CD4-positive, alpha-beta T cell treated with Interleukin-17A for 1 hour (primary cell): ENCODE measurements at places on chromosomes 5 and 9.
A peak's percentile ranks its signal among the peaks of the same experiment; 100 is the strongest.

GRCh38 chr5:106269252-106269843, 1401.4 kb downstream of the EFNA5 start:
- no peak for DNase-seq

GRCh38 chr5:99059685-99060084, 130.9 kb upstream of the CHD1 start:
- DNase-seq: no peak

GRCh38 chr5:82234885-82235284, 43.3 kb downstream of the RPS23 start:
- no peak for DNase-seq

- DNase-seq: no peak
Measured at GRCh38 chr9:26043431-26043830, 365.2 kb upstream of the TUSC1 start.

DNA sequence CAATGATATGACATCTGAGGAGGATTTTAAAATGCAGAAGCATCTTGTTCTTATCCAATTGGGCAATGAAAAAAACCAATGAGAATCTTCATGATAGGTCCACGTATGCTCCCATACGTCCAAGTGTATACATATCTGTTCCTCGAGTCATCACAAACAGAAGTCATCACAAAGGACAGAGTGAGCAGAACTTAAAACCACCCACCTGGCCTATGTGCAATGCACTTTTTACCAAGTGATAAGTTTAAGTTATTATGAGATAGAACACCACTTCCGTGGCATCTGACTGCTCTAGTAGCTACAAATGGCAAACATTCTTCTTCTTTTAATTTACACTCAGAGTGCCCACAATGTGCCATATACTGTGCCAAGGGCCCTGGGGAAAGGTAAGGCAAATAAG, 82.4 kb downstream of the PPP2R2B start:
- DNase-seq: no peak

- no peak for DNase-seq
Measured at GRCh38 chr9:114416906-114417305, 29.1 kb upstream of the AKNA start.

DNA sequence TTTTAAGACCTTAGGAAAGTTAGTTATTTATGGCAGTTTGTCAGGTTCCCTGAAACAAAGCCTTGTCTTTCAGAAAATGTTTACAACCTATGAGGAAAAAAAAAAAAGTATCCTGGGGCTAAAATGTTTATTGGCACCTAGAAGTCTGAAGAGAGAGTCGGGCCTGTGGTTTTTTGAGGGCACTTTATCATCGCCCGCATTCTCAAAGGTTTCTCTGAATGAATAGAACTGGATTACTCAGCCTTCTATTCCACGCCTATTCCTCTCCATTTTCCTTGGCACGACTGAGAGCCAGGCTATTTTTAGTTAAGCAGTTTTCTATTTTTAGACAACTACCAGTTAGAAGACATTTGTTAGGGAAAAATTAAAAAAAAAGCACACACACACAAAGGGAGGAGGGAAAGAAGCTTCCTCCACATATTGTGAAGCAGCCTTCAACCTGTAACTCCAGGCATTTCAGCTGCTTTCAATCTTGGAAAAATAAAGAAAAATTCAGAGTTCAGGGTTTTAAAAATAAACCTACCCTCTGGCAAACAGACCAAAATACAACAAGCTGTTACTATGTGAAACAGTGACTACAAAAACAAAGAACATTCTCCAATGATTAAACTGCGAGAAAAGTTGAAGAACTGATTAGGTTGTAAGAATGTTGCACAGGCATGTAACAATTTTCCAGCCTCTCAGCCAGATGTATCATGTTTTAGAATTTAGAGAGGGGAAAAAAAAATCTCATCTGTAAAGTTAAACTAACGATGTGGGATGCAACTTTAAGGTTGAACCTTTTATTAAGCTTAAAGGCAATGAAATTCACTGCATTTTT, 97.0 kb downstream of the MEF2C start:
- no peak for DNase-seq

- no peak for DNase-seq
Measured at GRCh38 chr9:136012651-136013050, 51.5 kb upstream of the UBAC1 start.

DNA sequence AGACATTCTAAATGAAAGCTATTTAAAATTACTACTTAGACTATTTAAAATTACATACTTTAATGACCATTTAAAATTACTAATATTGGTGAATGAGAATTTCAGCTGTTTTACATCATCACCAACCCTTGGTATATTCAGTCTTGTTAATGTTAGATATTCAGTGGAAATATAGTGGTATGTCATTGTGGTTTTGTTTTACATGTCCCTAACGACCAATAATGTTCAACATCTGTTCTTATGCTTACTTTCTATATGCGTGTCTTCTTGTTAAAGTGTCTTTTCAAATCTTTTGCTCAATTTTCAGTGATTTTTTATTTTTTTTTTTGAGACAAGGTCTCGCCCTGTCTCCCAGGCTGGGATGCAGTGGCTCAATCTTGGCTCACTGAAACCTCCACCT, 279.3 kb upstream of the TARS1 start:
- DNase-seq: no peak

- DNase-seq: no peak
Measured at GRCh38 chr9:12777121-12778022, 2.6 kb downstream of the LURAP1L start.

DNA sequence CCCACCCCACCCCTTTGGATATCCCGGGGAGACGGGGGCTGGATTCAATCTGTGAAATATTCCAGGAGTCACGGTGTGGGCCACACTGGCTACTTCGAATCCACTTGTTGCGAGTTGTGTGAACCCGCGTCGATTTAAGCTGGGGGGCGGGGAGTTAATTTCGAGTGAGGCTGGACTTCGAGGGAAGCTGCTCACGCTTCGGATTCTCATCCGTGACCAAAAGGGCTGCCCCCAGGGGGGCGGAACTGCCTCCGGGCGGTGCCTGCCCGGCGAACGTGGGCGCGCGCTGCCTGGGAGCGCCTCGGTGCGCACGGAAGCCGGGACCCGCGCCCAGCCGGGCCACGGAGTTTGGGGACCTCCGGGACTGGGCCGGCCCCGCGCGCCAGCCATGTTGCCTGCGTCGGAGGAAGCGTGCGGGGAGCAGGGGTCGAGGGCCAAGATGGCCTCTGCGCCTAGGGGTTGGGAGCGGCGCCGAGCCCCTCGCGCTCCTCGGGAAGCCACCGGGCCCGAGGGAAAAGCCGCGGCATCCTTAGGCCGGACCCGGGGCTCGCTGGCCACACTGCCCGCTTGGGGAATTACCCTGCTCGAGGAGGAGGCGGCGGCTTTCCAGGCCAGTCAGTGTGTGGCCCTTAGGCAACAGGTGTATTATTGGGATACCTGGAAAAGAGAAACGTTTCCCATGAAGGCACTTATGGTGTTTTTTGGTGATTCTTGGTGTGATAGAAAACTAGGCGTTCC, 975 bp downstream of the OCLN start:
- no peak for DNase-seq

- DNase-seq: peak; percentile 53
Measured at GRCh38 chr9:84296146-84296843, 44.3 kb downstream of the SLC28A3 start.

DNA sequence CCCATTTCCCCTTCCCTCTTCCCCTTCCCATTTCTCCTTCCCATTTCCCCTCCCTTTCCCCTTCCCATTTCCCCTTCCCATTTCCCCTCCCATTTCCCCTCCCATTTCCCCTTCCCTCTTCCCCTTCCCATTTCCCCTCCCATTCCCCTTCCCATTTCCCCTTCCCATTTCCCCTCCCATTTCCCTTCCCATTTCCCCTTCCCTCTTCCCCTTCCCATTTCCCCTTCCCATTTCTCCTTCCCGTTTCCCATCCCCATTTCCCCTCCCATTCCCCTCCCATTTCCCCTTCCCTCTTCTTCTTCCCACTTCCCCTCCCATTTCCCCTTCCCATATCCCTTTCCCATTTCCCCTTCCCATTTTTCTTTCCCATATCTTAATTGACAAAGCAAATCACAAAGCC, 109.0 kb downstream of the OLFM1 start:
- no peak for DNase-seq

- no peak for DNase-seq
Measured at GRCh38 chr5:111320953-111321352, 96.8 kb downstream of the CAMK4 start.

DNA sequence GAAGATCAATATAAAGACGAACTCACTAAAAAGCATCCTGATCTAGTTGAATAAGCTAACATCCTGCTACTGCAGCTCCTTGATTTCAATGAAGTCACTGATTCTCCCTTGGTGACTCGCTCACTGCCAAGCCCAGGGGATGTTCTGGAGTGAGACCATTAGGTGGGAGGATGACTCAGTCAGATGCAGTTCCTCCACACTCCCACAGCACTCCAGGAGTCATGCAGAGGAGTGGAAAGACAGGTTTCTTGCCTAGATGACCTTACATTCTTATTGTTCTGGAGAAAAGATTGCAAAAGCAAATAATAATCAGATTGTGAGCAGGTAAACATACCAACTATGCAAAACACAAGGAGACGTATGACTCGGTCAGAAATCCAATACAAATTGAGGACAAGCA, 15.3 kb downstream of the GCNT4 start:
- DNase-seq: no peak
